Stimulated activated CD4-positive, alpha-beta T cell treated with anti-CD3 and anti-CD28 coated beads, Interleukin-15, amount 100 ng/mL, for 1 hour (primary cell): ENCODE measurements at places on chromosomes 6 and 20.

GRCh38 chr6:166203003-166203640, 35.5 kb upstream of the TBXT start:
- DNase-seq = no peak

DNA sequence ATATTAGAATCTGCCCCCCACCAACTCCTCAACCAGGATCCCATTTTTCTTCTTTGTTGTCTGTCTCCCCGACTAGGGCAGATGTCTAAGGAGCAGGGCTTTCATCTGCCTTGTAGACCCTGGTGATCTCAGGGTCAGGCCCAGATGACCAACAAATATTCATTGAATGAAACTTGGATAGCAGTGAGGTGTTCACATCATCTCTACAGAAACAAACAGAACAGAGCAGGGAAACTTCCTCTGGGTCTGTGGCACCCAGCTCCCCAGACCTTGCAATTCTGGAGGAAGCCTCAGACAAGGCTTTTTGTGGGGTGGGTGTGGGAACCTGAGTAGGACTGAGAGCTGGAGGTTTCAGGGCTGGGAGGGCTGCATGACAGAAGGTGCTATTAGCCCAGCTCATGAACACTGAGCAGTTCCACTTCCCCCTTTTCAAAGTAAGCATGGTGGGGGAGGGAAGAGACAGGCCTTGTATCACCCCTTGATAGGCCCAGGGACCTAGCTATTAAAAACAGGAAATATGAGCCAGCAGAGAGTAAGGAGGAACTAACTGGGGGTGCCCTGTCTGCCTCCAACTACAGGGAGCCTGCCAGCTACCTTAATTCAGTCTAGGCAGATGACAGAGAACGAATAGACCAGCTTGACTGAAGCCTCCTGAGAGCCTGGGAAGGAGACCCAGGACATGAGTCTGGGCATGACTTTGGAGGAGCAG, 37.3 kb upstream of the TOP1 start:
- no peak for DNase-seq

- DNase-seq = no peak
Measured at GRCh38 chr20:61803416-61803914, 262.2 kb downstream of the TAF4 start.

DNA sequence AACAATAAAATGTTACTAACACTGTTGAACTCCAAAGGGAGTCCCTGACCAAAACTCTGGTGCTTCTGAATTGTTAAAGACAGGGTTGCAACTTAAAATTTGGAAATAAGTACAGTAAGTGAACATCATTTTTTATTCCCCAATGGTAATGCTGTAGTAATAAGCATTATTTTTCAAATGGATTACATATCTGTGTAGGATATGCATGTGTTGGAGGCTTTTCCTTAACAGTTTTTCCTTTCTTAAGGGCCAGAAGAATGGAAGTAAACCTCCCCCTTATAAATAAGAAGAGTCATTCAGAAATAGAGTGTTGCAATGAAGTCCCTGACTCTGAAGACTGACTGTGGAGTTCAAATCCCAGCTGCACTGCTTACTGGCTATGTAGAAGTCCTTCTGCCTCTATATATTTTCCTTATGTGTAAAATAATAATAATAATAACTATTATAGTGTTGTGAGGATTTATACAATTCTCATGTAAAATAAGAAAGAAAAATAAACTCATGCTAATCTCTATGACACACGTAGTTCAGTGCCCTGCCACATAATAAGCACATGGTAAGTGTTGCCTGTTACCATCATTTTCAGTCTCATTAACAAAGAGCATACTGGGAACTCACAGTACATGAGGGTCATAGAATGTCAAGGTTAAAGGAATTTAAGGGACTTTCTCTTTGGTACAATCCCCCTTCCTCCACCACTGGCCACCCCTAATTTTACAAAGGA, 129.8 kb upstream of the SMLR1 start:
- no peak for DNase-seq

DNA sequence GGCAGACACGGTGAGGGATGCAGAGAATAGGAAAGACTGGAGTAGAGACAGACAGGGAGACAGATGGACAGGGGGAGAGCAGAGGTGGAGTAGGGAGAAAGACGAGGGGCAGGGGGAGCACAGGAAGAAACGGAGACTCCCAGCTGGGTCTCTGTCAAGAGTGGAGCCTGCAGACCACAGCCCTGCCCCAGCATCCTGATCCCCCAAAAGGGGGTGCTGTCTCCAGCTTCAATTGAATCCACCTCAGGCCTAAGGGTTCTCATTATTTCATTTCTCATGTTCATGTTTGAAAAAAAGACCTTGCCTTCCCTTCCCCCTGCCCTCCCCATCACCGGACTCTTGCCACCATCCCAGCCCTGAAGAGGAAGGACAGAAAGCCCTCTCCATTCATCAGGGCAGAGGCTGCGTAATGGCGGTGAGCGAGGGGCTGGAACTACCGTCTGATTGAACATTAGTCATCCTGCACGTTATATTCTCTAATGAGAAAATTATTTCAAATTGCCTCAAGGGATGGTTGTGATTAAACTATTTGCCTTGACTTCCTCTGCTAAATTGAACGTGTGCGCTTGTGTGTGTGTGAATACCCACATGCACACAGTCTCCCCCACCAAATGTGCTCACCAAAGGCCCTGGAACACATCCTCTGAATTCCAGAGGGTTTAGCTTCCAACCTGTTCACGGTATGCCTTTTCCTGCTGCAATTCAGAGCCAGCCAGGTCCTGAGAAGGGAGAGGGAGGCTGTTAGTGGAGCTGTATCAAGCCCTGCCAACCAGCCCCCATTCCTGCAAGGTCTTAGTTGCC, 98.3 kb downstream of the CDC5L start:
- DNase-seq = no peak

- DNase-seq = no peak
Measured at GRCh38 chr20:49656304-49656703, 57.4 kb downstream of the B4GALT5 start.

- DNase-seq = no peak
Measured at GRCh38 chr20:53187392-53188068, 215.4 kb downstream of the TSHZ2 start.

GRCh38 chr20:35013421-35014411, 58.0 kb downstream of the MYH7B start:
- DNase-seq = no peak

- DNase-seq = no peak
Measured at GRCh38 chr6:33081098-33081824, 5.5 kb downstream of the HLA-DPB1 start.

GRCh38 chr20:51036226-51036625, 13.3 kb upstream of the KCNG1 start:
- DNase-seq = no peak

DNA sequence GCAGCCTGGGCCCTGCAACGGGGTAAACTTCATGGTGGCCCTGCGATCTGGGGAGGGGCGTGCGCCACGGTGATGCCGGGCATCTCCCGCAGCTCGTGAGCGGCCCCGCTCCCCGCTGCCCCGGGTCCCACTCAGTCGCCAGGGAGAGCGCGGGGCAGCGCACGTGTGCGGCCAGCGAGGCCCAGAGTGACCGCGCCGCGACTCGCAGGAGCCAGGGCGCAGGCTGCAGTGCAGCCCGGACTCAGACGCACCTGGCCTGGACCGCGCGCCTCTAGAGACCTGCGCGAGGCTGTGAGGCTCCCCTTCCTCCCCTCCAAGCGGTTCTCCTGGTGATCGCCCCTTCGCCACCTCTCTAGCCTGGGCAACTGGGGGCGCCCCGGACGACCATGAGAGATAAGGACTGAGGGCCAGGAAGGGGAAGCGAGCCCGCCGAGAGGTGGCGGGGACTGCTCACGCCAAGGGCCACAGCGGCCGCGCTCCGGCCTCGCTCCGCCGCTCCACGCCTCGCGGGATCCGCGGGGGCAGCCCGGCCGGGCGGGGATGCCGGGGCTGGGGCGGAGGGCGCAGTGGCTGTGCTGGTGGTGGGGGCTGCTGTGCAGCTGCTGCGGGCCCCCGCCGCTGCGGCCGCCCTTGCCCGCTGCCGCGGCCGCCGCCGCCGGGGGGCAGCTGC, 652 bp downstream of the BMP6 start:
- DNase-seq = no peak

GRCh38 chr6:90415178-90415577, 118.5 kb upstream of the BACH2 start:
- no peak for DNase-seq

DNA sequence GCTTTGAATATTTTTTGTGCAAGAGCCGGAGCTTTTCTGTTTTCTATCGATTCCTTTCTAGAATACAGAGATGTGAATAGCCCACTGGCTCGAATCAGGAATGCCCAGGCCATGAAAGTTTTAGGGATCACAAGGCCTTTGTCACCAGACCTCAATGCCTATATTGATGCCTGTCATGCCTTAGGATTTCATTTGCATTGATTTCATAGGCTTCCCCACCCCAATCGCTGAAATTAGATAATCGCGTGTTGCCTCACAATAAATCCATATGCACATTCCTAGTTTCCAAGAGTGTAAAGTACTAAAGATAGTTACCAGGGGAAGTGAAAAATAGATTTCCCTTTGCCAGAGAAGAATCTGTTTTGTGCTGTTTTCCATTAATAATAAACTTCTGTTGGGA, 150.8 kb downstream of the SASH1 start:
- no peak for DNase-seq

- no peak for DNase-seq
Measured at GRCh38 chr6:154805288-154805911, 72.2 kb downstream of the SCAF8 start.

DNA sequence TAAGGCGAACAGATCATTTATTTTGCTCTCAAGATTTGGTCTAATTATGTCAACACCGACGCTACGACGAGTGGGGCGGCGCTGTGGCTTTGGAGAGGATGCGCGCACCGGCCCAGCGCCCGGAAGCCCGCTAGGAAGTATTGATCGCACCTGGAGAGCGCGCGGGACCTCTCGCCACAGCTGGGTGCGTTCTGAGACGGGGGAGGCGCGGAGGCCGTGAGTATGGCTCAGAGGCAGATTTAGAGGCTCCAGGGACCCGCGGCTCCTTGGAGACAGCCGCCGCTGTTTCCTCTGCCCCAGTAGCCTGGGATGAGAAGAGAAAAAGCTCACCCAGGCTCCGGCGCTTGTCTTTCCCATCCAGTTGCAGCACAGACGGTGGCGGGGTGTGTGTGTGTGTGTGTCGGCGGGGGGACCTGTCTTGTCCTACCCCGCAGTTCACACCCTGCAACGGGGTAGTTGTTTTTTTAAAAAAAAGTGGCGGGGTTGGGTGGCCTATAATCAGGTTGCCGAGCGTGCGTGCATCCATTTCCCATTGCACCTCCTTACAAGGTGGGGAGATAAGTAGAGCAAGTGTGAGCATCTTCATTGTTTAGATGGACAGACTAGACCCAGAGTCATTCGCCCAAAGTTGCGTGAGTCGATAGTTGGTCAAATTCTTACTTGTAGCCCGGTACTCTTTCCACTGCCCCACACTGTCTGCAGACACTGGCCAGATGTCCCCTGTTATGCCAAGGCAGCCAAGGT, 11.2 kb downstream of the TFAP2D start:
- DNase-seq = no peak

DNA sequence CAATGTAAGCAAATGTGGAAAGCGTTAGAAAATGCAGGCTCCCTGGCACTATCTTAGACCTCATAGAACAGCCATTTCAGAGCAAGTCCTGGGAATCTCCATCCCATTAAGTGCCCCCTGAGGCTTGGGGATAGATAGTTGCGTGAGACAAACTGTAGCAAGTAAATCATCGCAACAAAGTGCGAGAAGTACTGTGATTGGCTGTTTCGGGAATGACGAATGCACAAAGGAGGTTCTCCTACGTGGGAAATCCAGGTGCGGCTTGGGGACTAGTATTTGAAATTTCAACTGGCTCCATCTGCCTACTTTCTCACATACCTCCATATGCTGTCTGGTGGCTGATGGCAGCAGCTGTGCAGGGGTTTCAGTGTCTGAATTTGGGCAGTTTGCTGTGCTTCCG, 84.5 kb downstream of the PLEKHG1 start:
- no peak for DNase-seq
